ENCODE measurements at places on chromosomes 2 and 18. TPM values are rescaled to one million over a fixed set of nuclear protein-coding genes. Genes with fewer than 3 reads are reported as not detected.

DNA sequence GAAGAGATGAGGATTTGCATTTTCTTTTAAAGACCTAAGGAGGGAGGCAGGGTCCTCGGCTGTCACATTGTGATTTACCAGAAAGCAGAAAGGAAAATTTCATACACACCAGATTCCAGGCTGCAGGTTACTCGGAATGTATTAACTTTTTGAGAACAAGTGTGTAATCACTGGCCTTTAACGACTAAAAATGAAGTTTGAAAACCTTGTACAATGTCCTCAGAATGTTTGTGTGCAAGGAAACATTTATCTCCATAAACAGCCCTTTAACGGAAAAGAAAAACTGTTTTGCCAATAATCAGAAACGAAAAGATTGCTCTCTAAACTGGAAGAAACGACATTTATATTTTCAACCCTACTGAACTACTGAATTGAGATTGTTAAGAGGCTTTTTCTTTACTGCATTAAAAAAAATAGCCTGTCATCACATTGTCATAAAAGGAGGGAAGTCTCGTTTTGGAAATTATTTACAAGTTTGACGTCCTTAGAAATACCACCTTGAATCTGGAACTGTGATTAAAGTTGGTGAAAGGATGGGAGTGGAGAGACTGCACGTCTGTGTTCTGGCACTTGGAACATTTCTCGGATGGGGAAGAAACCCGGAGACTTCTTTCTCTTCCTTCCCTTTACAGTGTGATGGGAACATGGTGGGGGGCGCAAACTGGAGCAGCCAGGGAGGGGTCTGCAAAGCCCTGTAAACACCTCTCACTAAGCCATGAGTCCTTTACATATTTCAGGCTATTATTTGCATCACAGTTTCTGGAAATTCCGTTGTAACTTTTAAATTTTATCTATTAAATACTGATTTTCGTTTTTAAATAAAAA lies 134.1 kb upstream of the SIX3 start:
- DNase-seq: no peak

- DNase-seq: no peak
Observed at GRCh38 chr2:181185948-181186347, 205.5 kb downstream of the UBE2E3 start.

GRCh38 chr18:77222464-77222863 lies 27.2 kb upstream of the GALR1 start:
- DNase-seq: no peak

DNA sequence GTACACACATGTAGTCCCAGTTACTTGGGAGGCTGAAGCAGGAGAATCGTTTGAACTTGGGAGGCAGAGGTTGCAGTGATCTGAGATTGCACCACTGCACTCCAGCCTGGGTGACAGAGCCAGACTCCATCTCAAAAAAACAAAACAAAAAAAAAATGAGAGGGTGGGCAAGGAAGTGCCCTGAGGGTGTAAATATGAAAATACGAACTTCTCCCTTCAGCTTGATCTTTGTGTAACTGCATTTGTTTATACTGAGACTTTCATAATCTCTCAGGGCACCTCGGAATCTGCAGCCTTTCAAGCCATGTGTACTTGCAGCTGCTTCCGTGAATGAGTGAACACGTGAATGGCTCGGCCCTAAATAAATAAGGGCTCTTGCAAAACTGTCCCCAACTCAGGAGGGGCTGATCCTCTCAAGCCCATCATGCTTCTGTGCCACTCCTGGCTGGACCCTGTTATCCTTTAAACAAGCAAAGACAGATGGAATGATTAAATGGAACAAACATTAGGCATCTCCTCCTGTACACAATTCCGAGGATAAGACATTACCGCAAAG lies 96.8 kb downstream of the BOD1L2 start:
- no peak for DNase-seq

DNA sequence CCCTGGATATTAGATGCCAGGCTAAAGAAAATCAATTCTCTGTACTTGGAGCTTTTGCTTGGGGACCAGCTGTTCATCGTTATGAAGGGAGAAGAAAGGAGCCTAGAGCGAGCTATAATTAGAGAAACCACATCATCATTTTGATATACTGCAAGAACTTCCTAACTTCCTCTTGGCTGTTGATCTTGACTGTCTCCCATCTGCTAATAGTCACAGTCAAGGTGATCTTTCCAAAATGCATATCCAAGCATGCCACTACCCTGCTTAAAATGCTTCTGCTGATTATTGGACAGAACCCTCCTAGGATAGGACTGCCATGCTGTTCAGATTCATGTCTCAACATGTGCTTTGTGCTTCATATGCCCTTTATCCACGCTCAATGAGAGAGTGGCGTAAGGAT lies 54.8 kb downstream of the RAPGEF4 start:
- no peak for DNase-seq

DNA sequence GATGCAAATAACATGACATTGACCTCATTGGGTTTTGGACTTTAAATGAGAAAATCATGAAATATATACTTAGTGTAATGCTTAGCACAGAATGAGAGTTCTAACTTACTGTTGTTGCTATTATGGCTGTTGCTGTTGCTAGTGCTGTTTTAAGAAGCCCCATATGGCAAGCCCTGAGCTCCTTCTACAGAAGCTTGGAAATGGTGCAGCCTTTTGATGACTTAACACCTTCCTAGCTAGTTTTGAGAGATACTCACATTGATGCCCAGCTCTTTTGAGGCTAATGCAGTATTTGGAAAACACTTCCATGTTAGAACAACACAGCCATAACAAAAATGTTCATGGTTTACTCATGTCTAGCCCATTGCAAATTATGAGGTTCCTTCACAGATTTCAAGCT lies 30.9 kb downstream of the OSR1 start:
- no peak for DNase-seq

Gene IFIH1
- 10.6 TPM for total RNA-seq

- peak; percentile 60 for DNase-seq
Observed at GRCh38 chr2:128520791-128521190, 202.1 kb upstream of the HS6ST1 start.

- DNase-seq: peak; percentile 77
Observed at GRCh38 chr2:26438526-26438925, 36.8 kb downstream of the DRC1 start.

- DNase-seq: peak; percentile 81
Observed at GRCh38 chr2:157839162-157839801, 36.8 kb downstream of the ACVR1 start.

Gene NFATC1
- total RNA-seq: 1.5 TPM

GRCh38 chr2:119369845-119370244 lies 3.1 kb downstream of the DBI start:
- DNase-seq: no peak

- no peak for DNase-seq
Observed at GRCh38 chr2:120856421-120856862, 120.8 kb downstream of the GLI2 start.
